ENCODE measurements at places on chromosomes 13 and 19.
A peak's percentile ranks its signal among the peaks of the same experiment; 100 is the strongest.

DNA sequence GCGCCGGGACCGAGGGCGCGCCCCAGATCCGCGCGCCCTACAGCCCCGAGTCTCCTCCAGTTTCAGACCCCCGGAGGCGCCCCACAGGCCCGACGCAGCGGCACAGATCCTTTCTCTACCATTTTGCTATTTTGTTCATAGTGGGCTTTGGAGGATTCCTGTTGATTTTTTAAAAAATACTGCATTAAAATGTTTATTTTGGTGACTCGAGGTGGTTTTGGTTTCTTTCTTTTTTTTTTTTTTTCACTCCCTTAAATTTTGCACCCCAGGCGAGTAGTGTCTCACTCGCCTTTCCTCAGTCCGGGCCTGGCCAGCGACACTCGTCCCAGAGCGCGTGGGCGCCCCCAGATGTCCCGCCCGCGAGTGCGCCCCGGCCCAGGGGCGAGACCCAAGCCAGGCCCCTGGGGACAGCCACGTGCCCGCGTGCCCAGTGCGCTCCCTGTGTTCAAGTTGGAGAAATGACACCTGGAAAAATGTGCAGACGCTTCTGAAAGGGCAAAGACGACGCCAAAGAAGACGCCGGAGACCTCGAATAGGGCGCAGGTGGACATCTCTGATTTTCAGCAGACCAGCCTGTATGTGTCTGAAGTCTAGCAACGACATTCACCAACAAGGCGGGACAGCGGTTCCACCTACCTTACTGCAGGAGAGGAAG lies 471 bp upstream of the INSR start:
- DNase-seq: peak; percentile 56

GRCh38 chr19:3546119-3546518 lies 7.1 kb downstream of the TEKTIP1 start:
- DNase-seq: no peak

- no peak for DNase-seq
Observed at GRCh38 chr19:54201980-54202379, 1.3 kb downstream of the RPS9 start.

- no peak for DNase-seq
Observed at GRCh38 chr19:17718550-17718946, 732 bp upstream of the MAP1S start.

GRCh38 chr13:29319451-29319850 lies 276.0 kb downstream of the SLC7A1 start:
- no peak for DNase-seq

GRCh38 chr13:26623125-26623524 lies 65.6 kb downstream of the WASF3 start:
- no peak for DNase-seq

- no peak for DNase-seq
Observed at GRCh38 chr13:46149272-46150133, 32.5 kb downstream of the LCP1 start.

Data from G401 (cell line).